ENCODE measurements at places on chromosomes 16 and 17.

GRCh38 chr17:61522088-61522487, 68.9 kb downstream of the NACA2 start:
- DNase-seq: no peak

DNA sequence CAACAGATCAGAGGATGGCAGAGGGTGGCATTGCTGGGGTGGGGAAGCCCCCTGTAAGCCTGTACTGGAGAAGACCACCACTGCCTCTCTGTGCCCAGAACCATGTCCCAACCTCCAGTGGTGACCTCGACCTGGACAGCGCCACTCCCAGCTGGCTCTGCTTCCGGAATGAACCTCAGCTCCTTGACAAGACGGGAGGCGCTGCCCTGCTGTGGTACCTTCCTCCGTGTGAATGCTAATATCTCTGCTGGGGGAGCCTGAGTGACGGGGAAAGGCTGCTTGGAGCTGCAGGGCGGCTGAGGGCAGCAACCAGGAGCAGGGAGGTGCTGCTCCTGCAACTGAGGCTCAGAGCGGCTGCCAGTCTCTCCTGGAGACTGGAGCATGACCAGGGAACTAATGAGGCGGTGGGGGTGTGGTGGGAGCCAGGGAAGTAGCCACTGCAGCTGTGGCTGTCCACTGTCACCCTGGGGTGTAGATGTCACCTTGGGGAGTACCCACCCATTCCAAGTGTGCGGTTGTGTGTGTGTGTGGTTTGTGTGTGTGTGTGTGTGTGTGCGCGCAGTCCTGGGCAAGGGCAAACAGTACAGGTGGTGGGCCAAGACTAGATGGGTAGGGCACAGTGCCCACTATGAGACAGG, 6.2 kb downstream of the PRCD start:
- no peak for DNase-seq

- no peak for DNase-seq
Observed at GRCh38 chr17:12765548-12765947, 23.8 kb upstream of the ARHGAP44 start.

DNA sequence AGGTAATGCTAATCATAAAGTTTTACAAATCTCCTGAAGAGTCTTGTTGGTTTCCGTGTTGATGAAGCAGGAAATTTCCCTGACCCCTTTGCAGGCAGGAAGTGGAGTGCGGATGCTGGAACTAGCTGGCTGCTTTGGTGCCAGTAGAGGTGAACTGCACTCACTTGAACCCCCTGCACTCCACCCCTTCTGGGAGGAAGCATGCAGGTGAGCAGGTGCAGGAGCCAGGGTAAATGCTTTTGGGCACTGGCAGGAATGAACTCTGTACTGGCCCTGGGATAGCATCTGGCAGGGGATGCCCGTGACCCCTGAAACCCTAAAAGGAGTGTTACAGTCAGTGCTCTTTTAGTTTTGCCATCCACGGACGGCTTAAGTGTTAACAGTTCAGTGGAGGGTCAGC, 430.4 kb downstream of the WWOX start:
- DNase-seq: no peak

DNA sequence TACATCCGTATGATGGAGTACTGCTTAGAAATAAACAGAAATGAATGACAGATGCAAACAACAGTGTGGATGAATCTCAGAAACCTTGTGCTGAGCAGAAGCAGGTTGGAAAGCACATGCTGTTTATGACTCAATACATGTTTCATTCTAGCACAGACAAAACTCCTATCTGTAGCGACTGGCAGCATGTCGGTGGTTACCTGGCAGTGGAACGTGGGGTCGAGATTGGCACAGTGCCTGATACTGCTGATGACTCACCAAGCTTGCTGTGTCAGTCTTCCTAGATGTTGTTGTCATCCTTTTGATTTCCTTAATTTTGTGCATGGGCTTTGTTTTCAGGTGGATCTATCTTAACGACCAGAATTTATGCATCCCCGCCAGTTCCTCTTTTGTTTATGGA, 62.1 kb downstream of the GAN start:
- DNase-seq: peak; percentile 32

DNA sequence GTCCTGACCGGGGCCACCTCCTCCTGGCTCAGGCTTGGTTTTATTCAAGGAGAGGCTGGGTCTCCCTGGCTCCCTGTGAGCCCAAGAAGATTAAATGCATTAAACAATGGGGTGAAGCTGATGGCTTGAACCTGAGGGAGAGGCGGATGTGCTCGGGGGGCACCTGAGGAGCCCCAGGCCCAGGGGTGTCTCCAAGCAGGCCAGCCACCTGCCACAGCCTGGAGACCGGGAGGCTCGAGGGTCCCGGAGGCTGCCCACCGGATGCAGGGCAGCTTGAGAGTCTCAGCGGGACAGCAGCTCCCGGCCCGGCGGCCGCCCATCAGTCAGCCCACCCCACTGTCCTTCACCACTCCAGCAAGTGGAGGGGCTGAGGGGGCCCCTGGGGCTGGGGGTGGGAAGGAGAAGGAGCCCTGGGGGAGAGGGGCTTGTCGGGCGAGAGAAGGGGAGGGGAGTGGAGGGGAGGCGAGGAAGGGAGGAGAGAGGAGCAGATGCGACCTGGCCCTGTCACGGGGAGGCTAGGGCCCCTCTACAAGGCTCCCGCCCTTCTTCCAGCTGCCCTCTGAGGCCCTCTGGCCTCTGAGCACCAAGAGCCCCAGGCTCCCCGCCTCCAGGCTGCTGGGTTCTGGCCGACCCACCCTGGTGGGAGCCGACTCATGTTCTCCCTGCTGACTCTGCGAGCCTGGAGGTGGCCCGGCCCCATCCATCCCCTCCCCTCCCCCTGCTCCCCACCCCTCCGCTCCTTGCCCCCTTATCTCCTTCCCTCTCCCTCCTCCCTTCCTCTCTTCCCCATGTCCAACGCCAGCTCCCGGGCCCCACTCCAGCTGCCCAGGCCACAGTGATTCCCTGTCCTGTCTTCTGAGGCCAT, 13.2 kb downstream of the CD7 start:
- no peak for DNase-seq

DNA sequence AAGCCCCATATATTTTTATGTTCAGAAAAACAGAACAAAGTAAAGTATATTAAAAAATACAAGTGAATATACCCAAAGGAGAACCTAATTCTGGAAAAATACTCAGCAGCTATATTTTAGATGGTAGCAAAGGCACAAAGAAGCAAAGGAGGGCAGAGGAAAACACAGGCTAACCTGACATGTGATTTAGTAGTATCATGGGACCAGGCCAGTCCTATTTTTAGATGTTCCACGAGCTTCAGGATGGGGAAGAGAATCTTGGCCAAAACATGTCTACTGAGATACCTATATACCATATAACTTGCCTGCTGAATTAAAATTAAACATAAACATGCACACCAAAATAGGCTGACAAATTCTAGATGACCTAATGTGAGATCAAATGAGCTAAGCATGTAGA, 32.9 kb downstream of the SMYD4 start:
- no peak for DNase-seq

DNA sequence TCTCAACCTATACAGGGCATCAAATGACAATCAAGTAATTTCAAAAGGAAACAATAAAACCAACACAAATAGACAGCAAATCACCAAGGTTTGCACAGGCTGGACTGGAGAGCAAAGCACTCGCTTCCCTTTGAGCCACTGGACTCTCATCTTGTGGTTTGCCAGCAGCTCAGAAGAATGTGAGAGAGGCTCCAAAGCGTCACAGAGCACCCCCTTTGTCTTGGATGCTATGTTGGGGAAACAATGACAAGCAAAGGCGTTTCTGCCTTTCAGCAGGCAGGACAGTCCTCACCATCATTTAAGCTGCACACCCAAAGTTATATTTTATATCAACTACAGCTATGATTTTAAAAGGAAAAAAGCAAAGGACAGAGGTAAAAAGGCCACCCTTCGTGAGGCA, 13.2 kb downstream of the SLC6A4 start:
- DNase-seq: no peak

- DNase-seq: no peak
Observed at GRCh38 chr16:75024594-75024993, 25.8 kb downstream of the ZNRF1 start.

GRCh38 chr17:2259769-2260536, 43.6 kb downstream of the SMG6 start:
- DNase-seq: peak; percentile 62

- no peak for DNase-seq
Observed at GRCh38 chr16:10752843-10753523, 9.3 kb downstream of the NUBP1 start.

GRCh38 chr17:59778996-59779395, 71.5 kb downstream of the VMP1 start:
- DNase-seq: no peak

DNA sequence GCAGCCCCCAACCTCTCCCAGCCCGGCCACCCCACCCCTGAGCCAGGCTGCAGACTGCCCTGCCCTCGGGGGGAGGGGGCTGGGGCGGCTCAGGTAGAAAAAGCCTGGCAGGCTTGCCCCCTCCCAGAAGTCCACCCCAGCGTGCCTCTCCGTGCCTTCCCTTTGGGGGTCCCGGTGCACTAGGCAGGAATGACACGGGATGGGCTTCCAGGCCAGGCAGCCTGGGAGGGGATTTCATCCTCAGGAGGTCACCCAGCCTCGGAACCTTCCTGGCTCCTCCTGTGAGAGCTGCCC, 185.0 kb downstream of the NTN1 start:
- no peak for DNase-seq

GRCh38 chr17:15485045-15485444, 17.6 kb upstream of the CDRT4 start:
- no peak for DNase-seq

DNA sequence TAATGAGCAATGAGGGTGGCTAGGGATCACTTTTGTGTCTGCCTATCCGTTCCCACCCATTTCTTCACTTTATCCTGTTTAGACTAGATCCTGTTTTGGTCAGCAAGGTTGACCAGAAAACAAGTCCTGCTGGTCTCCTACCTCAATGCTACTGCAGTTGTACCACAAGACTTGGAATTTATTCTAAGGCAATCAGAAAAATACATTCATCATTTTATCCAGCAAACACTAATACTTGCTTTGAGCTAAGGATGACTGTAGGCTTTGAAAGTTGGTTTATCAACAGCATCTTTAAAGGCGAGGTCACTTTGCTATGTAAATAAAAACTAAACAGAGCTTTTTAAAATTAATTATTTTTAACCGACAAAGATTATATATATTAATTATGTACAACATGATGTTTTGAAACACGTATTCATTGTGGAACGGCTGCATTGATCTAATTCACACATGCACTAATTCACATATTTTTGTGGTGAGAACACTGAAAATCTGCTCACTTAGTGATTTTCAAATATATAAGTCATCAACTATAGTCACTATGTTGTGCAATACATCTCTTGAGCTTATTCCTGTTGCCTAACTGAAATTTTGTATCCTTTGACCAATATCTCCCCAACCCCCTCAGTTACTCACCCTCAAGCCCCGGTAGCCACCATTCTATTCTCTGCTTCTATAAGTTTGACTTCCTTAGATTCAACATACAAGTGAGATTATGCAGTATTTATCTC, 125.9 kb upstream of the HS3ST3A1 start:
- no peak for DNase-seq

- no peak for DNase-seq
Observed at GRCh38 chr17:2213291-2213960, 90.2 kb downstream of the SMG6 start.

GRCh38 chr16:88595101-88595500, 24.9 kb downstream of the ZC3H18 start:
- DNase-seq: no peak

GRCh38 chr16:87461466-87461991, 31.3 kb downstream of the ZCCHC14 start:
- no peak for DNase-seq

DNA sequence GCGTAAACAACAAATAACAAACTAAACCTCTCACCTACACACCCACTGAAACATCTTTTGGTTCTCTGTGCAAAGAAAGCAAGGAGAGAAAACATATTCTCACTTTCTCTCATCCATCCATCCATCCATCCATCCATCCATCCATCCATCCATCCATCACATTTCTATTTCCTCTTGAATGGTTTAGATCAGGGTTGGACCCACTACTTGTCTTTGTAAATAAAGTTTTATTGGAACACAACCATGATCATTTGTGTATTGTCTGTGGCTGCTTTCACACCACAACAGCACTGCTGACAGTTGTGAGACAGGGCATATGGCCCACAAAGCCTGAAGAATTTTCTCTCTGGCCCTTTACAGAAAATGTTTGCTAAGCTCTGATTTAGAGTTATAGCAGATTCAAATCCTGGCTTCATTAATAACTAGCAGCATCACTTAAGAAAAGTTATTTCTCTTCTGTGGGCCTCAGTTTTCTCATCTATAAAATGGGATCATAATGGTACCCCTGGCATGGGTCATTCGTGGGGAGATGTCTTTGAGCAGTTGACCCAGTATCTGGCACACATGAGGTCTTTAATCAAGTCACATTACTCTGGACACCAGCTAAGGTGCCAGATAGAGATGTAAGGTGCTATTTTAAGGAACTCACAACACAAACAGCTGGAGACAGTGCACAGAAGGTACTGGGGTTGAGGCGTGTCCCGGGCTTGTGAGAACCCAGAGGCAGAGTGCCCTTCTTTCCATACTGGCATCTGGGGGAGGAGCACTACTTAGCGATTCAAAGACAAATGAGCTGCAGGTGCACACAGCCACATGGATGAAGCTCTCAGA, 146.3 kb downstream of the CMIP start:
- DNase-seq: no peak

- no peak for DNase-seq
Observed at GRCh38 chr16:83581082-83581481, 226.7 kb upstream of the HSBP1 start.

- peak; percentile 89 for DNase-seq
Observed at GRCh38 chr17:40358323-40359038, 6.1 kb downstream of the GJD3 start.

GRCh38 chr16:24357511-24357910, 101.4 kb downstream of the CACNG3 start:
- no peak for DNase-seq

- no peak for DNase-seq
Observed at GRCh38 chr17:55168958-55169687, 95.6 kb upstream of the HLF start.

DNA sequence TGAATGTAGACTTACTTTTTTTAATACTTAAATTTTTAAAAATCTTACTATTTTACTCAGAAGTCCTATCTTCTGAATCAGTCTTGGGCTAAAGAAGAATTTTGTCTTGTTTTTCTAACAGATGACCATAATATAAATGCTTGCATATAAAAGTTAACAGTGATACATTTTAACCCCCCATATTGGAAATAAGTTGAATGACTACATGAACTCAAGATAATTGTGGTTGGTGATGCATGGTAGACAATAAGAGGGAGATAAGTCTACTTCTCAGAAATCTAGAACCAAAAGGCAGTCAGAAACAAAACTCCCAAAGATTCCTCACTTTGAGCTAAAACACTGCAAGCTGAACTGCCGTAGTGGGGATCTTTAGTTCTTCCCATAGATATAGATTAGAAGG, 868.4 kb upstream of the SOX9 start:
- DNase-seq: no peak

DNA sequence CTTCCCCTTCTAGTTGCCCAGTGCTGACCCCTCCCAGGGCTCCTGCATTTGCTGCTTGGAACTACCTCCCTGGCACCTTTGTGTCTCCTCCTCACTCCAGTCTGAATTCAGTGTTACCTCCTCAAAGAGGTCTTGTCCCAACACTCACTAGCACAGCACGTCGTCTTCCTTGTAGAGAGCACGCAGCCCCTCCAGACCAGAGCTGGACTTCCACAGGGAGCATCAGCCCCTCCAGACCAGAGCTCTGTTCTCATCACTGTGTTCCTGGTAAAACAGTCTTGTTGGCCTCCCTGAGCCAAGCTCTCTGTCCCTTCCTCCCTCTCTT, 27.8 kb upstream of the MGAT5B start:
- DNase-seq: no peak

- DNase-seq: no peak
Observed at GRCh38 chr16:75945916-75946457, 219.7 kb upstream of the CPHXL start.

- DNase-seq: no peak
Observed at GRCh38 chr16:78624366-78624765, 524.9 kb downstream of the WWOX start.

Measured in stimulated activated CD8-positive, alpha-beta memory T cell treated with anti-CD3 and anti-CD28 coated beads, Interleukin-2, amount 100 ng/mL, for 48 hours (primary cell).